ENCODE measurements at places on chromosomes 2 and 18. TPM values are rescaled to one million over a fixed set of nuclear protein-coding genes. Genes with fewer than 3 reads are reported as not detected.

Gene ATF2
- polyA plus RNA-seq = 31.8 TPM

Gene SAG
- 0.04 TPM for polyA plus RNA-seq

Gene VSNL1
- not detected for polyA plus RNA-seq

Gene TEKT4
- not detected for polyA plus RNA-seq

Gene COLEC11
- polyA plus RNA-seq = 0.58 TPM

GRCh38 chr2:236165842-236166795 is 2.1 kb downstream of the GBX2 start:
- no peak for DNase-seq
- no peaks in the 10 kb centered on the region for H3K36me3 ChIP-seq
- no peak overlapping the region for H3K4me3 ChIP-seq
- no peak overlapping the region for H3K27ac ChIP-seq
- peaks cover 76% of the 10 kb centered on the region for H3K27me3 ChIP-seq

GRCh38 chr18:56402872-56403516 is 235.4 kb downstream of the TXNL1 start:
- H3K36me3 ChIP-seq = no peaks in the 10 kb centered on the region
- no peak overlapping the region for H3K27ac ChIP-seq

DNA sequence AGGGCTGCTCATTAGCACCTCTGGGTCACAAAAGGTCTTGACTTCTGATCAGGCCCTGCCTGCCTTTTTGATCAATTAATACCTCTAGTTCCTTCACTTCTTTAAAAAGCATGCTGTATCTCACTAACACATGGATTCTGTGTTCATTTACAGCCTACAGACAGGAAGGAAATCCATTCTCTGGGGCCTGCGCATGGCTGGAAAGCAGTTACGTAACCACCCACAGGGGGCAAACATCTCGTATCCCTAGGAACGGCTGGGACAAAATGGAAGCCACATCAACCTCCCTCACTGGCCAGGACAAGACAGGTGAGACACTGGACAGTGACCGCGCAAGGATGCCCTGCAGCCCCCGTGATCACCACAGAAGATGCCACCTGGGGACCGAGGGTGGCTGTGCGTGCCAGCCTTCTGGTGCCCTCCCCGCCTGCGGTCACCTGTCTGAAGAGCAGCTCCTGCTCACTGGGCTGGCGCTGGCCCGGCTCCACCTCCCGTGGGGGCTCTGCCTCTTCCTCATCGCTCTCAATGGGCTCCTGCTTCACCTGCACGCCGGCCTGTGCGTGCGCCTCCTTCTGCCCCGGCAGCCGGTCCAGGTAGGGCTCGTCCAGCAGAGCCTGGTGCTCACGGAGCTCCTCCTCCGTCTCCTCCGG is 266.9 kb downstream of the TWIST2 start:
- no peak for DNase-seq
- no peak overlapping the region for H3K4me3 ChIP-seq
- H3K27me3 ChIP-seq = no peaks in the 10 kb centered on the region
- no peak overlapping the region for H3K27ac ChIP-seq
- no peaks in the 10 kb centered on the region for H3K4me1 ChIP-seq
- no peaks in the 10 kb centered on the region for H3K36me3 ChIP-seq

- H3K27ac ChIP-seq = no peak overlapping the region
- no peak for DNase-seq
- no peaks in the 10 kb centered on the region for H3K4me1 ChIP-seq
- H3K4me3 ChIP-seq = no peak overlapping the region
Observed at GRCh38 chr2:3587021-3587420, 7.9 kb upstream of the COLEC11 start.

GRCh38 chr2:59658906-59659635 is 894.4 kb downstream of the BCL11A start:
- no peak overlapping the region for H3K27ac ChIP-seq
- no peaks in the 10 kb centered on the region for H3K27me3 ChIP-seq
- no peaks in the 10 kb centered on the region for H3K4me1 ChIP-seq
- no peak for DNase-seq

DNA sequence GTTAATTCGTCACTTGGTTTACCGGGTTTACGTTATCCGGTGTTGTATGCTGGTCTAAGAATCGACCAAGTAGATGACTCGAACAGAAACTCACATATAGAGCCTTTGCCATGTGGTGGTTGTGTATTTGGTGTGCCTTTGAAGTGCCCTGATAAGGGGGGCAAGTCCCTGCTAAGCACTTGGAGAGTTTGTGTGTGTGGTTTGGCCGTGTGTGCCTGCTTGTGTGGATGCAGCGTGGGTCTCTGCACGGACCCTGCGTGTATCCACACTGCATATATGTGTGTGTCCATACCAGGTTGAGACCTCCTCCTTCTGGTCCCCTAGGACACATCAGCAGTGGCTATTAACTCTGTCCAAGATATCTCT is 2.4 kb upstream of the CELF4 start:
- H3K4me3 ChIP-seq = no peak overlapping the region
- H3K27ac ChIP-seq = no peak overlapping the region
- H3K4me1 ChIP-seq = peaks cover 11% of the 10 kb centered on the region
- peaks cover 35% of the 10 kb centered on the region for H3K27me3 ChIP-seq
- no peaks in the 10 kb centered on the region for H3K36me3 ChIP-seq

GRCh38 chr2:176642074-176642473 is 372.8 kb downstream of the MTX2 start:
- DNase-seq = no peak
- H3K27me3 ChIP-seq = no peaks in the 10 kb centered on the region
- peaks cover 11% of the 10 kb centered on the region for H3K4me1 ChIP-seq
- no peak overlapping the region for H3K4me3 ChIP-seq
- no peaks in the 10 kb centered on the region for H3K36me3 ChIP-seq
- H3K27ac ChIP-seq = no peak overlapping the region

DNA sequence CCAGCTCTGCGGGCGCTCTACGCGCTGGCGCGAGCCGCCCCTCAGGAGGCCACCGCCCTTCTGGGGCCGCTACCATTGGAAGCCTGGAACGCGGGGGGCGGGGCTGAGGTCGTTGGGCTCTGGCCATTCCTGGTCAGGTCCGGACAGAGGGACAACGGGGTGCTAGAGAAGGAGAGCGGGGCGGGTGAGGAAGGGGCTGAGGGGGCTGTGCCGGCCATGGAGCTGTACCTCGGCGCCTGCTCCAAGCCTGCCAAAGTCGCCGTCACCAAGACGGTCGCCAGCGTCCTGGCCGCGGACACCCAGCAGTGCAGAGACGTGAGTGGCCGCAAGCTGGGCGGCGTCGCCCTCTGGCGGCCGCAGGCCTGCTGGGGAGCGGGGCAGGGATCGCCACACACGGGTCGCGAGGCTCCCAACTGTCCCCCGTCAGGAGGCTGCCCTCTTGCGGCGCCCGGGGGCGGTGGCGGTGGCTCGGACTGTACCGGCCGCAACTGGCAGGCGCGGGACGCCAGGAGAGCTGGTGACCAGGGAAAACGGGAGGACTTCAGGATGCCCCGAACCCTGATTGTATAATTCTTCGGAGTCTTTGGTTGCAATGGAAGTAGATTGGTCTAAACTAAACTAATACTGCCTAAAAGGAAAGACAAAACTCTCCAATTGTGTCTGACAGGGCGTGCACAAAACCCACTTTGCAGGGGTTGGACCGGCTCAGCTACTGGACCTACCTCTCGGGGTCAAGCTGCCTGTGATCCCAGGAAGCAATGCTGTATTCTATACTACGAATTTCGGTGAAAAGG is at the start of gene FSIP2:
TSS of gene FSIP2 (plus strand) at position 126 of the 794 bp plus-strand sequence. CDS start at position 217, 91 bp downstream.
- no peaks in the 10 kb centered on the region for H3K27me3 ChIP-seq
- H3K4me3 ChIP-seq = no peak within 1 kb of the TSS
- H3K36me3 ChIP-seq = no peaks in the 10 kb centered on the region

GRCh38 chr18:77321823-77322805 is 72.5 kb downstream of the GALR1 start:
- H3K27ac ChIP-seq = no peak overlapping the region
- no peaks in the 10 kb centered on the region for H3K36me3 ChIP-seq
- H3K4me3 ChIP-seq = no peak overlapping the region
- H3K4me1 ChIP-seq = no peaks in the 10 kb centered on the region
- no peak for DNase-seq

- H3K27ac ChIP-seq = no peak overlapping the region
- no peaks in the 10 kb centered on the region for H3K36me3 ChIP-seq
- no peak for DNase-seq
- H3K4me3 ChIP-seq = no peak overlapping the region
Observed at GRCh38 chr2:127063701-127064590, 43.0 kb downstream of the BIN1 start.

GRCh38 chr2:200406379-200406778 is 99.9 kb downstream of the SPATS2L start:
- no peaks in the 10 kb centered on the region for H3K36me3 ChIP-seq
- DNase-seq = no peak

DNA sequence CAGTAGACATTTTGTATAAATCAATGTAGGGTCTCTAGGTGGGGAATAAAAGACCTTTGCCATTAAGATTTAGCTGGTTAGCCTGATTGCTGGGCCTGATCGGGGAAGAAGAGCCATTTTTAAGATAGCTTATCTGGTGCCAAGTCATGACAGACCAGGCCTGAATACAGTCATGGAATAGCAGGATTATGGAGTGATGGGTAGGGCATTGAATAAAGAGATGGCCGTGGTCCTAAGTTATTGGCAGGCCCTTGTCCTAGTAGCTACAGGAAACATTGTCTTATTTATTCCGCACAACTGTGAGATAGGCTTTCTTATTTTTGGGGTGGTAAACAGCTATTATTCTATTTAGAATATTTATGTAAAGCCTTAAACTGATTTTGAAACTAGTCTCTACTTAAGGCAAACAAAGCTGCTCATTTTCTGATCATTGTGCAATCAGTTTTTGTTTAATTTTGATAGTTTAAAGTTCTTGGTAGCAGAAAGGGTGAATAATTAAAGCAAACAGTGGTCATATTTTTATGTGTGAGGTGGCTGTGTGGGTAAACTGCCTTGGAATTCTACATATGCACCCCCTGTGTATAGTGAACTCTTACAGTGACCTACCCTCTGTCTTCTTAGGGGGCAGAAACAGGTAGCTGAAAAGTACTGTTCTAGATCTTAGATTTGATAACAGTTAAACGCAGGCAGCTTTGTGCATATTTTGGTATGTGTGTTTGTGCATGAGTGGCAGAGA is 22.6 kb downstream of the ZNF236 start:
- DNase-seq = no peak
- no peak overlapping the region for H3K4me3 ChIP-seq
- no peaks in the 10 kb centered on the region for H3K27me3 ChIP-seq
- no peaks in the 10 kb centered on the region for H3K36me3 ChIP-seq
- no peaks in the 10 kb centered on the region for H3K4me1 ChIP-seq

- peak overlapping the region; percentile 73 for H3K27ac ChIP-seq
- H3K4me1 ChIP-seq = peaks cover 25% of the 10 kb centered on the region
- no peaks in the 10 kb centered on the region for H3K27me3 ChIP-seq
- no peak for DNase-seq
Observed at GRCh38 chr2:71130905-71131244, 441 bp downstream of the MPHOSPH10 start.

DNA sequence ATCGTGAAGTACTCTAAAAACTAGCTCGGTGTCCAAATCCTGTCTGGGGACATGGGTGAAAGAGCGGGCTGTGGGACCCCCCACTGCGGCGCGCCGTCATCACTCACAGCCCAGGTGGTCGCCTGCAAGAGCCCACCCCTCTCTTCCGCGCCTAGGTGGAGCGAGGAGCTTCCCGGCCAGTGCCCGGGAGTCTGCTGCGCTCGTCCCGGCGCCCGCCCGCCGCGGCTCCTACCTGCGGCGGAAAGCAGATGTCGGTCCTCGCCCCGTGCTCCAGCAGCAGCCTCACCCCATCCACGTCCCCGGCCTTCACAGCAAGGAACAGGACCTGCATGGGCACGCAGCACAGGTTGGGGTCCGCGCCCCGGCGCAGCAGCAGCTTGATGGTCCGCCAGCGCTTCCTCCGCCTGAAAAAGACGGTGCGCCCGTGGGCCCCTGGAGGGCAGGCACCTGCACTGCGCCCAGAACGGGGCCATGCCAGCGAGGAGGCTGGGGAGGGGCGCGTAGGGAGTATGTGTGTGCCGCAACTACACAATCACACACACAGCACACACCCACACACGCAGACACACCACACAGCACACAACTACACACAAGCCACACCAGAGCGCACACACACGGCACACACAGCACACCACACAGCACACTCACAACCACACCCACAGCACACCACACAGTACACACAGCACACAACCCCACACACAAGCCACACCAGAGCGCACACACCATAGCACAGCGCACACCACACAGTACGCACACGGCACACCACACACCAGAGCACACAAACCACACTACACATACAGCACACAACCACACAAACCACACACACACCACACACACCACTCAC is 37.4 kb downstream of the ANKMY1 start:
- H3K27ac ChIP-seq = no peak overlapping the region
- no peaks in the 10 kb centered on the region for H3K36me3 ChIP-seq
- no peak overlapping the region for H3K4me3 ChIP-seq
- no peak for DNase-seq
- no peaks in the 10 kb centered on the region for H3K4me1 ChIP-seq
- H3K27me3 ChIP-seq = no peaks in the 10 kb centered on the region

DNA sequence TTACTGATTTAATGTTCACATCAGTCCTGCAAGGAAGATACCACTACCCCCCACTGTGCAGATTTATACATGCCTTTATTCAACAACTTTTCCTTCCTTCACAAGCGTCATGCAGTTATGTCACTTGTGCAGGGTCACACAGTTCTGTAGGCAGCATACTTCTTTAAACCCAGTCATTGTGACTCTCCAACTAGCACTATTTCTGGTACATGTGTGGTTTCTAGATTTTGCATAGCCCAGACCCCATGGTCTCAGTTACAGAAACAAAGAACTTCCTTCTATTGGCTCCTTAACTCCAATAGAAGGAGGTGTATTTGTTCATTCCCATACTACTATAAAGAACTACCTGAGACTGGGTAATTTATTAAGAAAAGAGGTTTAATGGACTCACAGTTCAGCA is 333.1 kb downstream of the ZNF516 start:
- H3K36me3 ChIP-seq = no peaks in the 10 kb centered on the region
- no peaks in the 10 kb centered on the region for H3K27me3 ChIP-seq
- no peak overlapping the region for H3K27ac ChIP-seq
- H3K4me1 ChIP-seq = no peaks in the 10 kb centered on the region
- no peak for DNase-seq

DNA sequence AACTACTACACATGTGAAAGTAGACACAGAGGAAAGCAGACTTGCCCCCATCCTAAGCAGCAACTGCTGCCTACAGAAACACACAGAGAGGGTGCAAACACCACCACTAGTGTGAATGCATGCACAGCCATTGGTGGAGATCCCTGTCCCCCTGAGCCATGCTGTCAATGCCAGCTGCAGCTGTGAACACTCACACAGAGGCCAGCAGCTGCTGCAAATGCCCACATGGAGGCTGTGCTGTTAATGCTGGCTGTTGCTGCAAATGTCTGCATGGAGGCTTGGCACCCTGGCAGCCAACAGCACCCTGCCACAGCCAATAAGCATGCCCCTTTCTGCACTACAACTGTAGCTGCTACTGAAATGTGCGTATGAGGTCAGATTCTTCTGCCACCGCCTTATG is 355.0 kb downstream of the LNPK start:
- no peaks in the 10 kb centered on the region for H3K4me1 ChIP-seq
- no peak for DNase-seq
- H3K27me3 ChIP-seq = no peaks in the 10 kb centered on the region

- H3K4me1 ChIP-seq = peaks cover 34% of the 10 kb centered on the region
- H3K4me3 ChIP-seq = no peak overlapping the region
- no peaks in the 10 kb centered on the region for H3K36me3 ChIP-seq
Observed at GRCh38 chr2:12131975-12132374, 385.5 kb downstream of the LPIN1 start.
